Aorta (tissue), 5 donors: ENCODE measurements at places on chromosomes 7 and 10.

- DNase-seq = no peak
These were observed 6.5 kb upstream of the NAMPT start for GRCh38 chr7:106291247-106291646.

DNA sequence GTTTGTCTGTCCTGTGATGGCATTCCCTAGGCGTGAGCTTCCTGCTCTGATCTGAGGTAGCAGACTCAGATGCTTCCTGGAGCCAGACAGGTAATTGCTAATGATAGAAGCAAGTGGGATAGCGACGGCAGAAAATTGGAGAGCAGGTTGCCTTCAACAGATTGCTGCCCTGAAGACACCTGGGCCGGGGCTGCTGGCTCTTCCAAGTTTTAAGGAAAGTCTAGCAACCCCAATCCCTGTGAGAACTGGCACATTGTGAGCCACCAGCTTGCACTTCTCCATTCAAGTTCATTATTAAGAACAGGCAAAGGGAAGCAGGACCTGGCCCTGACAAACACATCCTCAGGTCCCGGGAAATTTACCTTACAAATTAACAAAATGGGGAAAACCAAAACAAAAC, 50.8 kb downstream of the ITPRID1 start:
- no peak for DNase-seq

DNA sequence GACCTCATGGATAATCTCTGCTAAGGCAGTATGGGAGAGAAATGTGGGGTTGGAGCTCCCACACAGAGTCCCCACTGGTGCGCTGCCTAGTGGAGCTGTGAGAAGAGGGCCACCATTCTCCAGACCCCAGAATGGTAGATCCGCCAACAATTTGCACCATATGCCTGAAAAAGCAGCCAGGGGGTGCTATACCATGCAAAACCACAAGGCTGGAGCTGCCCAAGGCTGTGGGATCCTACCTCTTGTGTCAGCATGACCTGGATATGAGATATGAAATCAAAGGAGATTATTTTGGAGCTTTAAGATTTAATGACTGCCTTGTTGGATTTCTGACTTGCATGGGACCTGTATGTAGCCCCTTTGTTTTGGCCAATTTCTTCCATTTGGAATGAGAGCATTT, 27.0 kb upstream of the SAMD9L start:
- DNase-seq = no peak

DNA sequence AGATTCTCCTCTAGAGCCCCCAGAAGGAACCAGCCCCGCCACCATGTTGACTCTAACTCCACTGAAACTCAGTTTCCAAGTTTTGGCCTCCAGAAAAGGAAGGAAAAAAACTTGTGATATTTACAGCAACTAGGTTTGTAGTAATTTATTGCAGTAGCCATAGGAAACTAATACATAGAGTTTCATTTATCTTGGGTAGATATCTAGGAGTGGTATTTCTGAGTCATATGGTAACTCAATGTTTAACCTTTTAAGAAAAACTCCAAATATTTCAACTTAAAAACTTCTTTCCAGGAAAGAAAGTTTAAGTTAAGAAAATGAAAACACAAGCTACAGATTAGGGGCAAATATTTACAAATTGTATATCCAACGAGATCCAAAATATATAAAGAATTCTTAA, 576.7 kb downstream of the KCNMA1 start:
- DNase-seq = no peak

DNA sequence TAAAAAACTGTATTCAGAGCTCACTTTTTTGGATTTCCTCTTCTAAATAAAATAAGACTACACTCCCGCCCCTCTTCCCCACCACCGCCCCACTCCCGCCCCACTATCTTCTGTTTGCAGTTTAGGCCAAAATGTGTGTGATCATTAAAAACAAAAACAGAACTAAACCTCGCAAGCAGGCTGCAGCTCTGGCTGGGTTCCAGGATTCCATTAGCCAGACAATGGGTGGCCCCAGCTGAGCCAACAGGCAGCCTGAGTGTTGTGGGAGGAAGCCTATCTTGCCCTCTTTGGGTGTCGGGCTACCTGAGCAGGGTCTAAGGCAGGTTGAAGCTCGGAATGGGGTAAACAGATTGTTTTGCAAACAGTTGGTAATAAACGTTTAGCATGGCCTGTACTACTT, 41.7 kb downstream of the ARL4A start:
- DNase-seq = peak; percentile 77

DNA sequence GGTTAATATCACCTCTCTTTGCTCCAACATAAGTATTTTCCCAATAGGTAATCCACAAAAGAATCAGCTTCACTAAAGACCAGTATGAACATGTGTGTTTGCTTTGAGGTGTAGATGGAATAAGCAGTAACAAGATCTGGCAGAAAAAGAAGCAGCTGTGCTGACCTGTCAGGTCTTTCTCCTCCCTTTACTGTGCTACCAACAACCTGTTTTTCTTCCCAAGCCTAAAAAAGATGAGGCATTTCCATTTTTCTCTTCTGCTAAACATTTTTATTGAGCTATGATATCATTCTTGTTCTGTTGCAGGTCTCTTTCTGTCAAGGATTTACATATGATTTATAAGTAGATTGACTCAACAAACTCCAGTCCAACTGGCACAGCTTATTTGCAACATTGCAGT, 315.2 kb upstream of the GLI3 start:
- DNase-seq = no peak

GRCh38 chr7:52475001-52475582, 560.3 kb upstream of the POM121L12 start:
- no peak for DNase-seq

- DNase-seq = no peak
These were observed 181.0 kb upstream of the NPY start for GRCh38 chr7:24102988-24103387.

DNA sequence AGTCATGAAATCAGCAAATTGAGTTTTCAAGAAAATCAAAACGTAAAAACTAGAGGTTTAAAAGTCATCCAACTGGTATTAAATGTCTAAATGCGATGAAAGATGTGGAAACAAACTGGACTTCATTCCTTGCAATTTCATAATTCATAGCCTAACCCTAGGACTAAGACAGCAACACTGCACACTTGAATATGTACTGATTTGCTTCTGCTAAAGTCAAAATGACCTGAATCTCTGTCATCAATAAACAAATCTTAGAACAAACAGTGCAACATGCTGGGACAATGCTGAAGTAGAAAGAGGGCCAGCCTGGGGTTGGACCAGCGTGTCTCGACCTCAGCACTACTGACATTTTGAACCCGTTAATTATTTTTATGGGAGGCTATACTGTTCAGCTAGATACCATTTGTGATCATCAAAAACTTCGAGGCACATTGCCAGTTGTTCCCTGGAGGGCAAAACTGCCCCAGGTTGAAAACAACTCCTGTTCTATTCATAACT, 47.1 kb downstream of the MYOF start:
- DNase-seq = no peak

DNA sequence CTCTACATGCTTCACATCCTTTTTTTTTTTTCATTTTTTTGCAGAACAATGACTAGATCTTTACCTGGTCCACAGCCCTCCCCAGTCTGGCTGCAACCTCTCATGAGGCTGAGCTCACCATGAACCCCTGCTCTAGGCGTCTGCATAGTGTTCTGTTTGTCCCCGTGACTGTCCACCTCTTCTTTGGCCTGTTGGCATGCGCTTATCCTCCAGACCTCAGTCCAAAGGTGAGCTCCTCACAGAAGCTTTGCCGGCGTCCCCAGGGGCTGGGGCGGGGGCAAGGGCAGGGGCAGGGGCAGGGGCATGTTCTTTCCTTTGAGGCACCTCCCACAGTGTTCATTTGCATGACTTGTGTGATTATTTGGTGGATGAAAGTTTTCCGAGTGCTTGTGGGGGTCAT, 218.4 kb upstream of the ZNF32 start:
- no peak for DNase-seq

- DNase-seq = no peak
These were observed 437.9 kb downstream of the POM121L12 start for GRCh38 chr7:53473371-53473770.
